ENCODE measurements at places on chromosomes 11 and 22. TPM values are rescaled to one million over a fixed set of nuclear protein-coding genes. Genes with fewer than 3 reads are reported as not detected.
A peak's percentile ranks its signal among the peaks of the same experiment; 100 is the strongest.

DNA sequence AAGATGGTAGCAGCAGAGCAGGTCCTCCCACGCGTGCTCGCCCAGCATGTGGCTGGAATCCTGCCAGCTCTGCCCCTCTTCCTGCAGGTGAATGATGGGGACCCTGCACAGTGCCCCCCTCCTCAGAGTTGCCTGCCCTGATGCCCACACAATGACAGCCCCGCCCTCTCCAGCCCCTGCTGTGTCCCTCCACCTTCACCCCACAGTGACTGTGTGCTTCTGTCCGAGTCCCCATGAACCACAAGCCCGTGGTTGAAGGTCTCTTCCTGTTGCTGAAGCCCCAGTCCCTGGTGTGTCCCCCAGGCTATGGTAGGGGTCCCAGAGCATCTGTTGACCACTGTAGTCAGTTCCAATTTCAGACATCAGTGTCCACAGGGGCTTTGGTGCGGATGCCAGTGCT lies 71.0 kb downstream of the BRD1 start:
- peak; percentile 4 for DNase-seq

- no peak for DNase-seq
Observed at GRCh38 chr11:123344790-123345357, 85.2 kb upstream of the GRAMD1B start.

- no peak for DNase-seq
Observed at GRCh38 chr11:116601814-116602636, 170.8 kb downstream of the BUD13 start.

DNA sequence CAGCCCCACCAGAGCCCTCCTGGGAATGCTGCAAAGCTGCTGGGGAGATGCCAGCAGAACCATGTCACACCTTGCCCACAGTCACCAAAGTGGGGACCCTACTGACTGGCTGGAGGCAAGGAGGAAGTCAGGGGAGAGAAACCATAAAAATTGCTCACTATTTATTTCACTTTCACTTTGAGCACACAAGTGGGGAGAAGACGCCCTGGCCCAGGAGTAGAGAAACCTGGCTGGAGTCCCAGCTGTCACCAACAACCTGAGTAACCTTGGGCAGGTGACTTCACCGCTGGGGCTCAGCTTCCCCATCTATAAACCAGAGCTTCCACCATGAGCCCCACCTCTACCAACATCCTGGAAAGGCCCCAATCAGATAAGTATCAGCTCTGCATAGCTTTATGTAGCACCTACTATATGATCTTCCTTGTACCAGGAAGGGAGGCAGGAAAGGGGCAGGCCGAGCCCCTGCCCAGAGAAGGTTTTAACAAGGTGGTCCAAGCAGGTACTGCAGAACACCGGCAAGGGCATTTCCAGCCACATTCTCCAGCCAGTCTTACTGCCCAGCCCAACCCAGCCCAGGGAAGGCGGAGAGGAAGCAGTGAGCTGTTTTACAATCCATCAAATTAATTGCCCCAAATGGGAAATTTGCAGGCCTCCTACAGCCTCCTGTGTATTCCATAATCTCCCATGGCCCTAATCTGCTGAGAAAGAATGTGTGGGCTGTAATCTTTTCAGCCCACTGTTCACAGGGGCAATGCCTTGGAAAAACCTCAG lies 27.6 kb downstream of the PLEKHA7 start:
- DNase-seq: no peak

Gene PAX6
- not detected for total RNA-seq

Gene PIK3C2A
- 111 TPM for total RNA-seq

Gene FOLH1
- total RNA-seq: 3.2 TPM

All from omental fat pad (tissue), 4 donors.